ENCODE measurements at places on chromosomes 6 and 20.

- DNase-seq, result no peak
Observed at GRCh38 chr6:157592541-157592940, 211.6 kb downstream of the ZDHHC14 start.

DNA sequence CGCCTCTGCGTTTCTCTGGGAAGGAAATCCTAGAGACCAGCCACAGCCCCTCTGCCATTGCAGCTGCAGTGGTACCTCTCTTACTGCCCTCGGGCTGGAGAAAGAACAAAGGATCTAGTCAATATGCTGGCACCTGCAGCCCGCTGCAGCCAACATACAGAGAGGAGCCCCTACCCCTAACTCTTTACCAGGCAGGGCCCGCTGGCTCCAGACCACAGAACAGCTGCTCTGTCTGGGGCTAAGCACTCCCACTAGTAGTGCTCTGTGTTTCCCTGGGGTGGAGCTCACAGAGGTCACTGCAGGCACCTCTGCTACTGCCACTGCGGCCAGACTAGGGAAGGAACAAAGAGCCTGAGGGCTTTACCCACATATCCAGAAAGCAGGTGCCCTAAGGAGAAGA is 93.8 kb upstream of the IMPG1 start:
- no peak for DNase-seq

- no peak for DNase-seq
Observed at GRCh38 chr20:46797206-46797605, 87.8 kb downstream of the SLC2A10 start.

DNA sequence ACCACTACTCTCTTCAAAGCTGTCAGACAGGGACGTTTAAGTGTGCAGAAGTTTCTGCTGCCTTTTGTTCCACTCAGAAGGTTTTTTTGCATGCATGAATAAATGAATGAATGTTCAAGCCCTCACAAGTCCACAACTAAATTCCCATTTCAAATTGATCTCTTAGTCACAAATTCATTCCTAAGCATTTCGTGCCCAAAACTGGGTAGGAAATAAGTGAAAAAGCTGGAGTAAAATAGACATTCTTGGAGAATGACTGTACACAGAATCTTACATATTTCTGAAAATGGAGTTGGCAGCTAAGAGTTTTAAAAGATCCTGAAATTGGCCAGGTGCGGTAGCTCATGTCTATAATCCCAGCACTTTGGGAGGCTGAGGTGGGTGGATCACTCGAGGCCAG is 117.6 kb downstream of the PERP start:
- DNase-seq, result no peak

DNA sequence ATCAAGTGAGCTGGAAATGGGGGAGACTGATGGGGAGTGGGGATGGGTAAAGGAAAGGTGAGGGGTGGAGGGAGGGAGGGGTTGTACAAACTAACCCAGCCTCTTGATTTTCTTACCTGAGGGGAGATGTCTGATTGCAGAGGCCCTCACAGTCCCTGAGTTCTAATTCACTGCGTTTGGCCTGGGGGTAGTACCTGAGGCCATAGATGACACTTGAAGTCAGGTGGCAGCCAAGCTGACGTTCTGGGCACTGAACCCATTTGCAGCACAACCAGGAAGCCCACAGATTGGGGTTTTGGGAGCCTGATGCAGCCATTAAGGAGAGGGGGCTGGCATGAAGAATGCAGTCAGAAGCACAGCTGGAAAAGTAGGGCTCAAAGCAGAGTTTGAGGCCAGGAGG is 153.8 kb upstream of the DTNBP1 start:
- DNase-seq, result no peak

DNA sequence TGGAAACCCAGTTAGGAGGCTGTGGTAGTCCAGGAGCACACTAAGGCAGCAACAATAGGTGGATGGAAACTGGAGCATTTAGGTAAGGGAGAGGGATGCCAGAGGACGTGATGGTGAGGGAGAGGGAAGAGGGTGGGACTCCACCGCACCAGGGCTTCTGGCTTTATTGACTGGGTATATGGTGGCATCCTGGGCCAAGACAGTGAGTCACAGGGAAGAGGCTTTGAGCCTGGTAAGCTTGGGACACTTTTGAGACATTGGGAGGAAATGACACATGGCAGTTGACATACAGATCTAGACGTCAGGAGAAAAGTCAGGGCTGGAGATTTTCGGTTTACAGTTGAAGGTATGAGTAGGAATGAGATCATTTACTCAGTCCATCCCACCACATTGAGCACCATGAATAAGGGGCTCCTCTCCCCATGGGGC is 14.9 kb downstream of the NT5E start:
- DNase-seq, result peak; percentile 32

GRCh38 chr6:44116641-44117382 is 10.4 kb downstream of the MRPL14 start:
- no peak for DNase-seq

GRCh38 chr6:33695451-33695887 is 16.0 kb downstream of the UQCC2 start:
- DNase-seq, result no peak

GRCh38 chr6:143205991-143206390 is 145.3 kb downstream of the AIG1 start:
- DNase-seq, result no peak

- DNase-seq, result no peak
Observed at GRCh38 chr6:5307058-5307457, 45.7 kb downstream of the FARS2 start.

DNA sequence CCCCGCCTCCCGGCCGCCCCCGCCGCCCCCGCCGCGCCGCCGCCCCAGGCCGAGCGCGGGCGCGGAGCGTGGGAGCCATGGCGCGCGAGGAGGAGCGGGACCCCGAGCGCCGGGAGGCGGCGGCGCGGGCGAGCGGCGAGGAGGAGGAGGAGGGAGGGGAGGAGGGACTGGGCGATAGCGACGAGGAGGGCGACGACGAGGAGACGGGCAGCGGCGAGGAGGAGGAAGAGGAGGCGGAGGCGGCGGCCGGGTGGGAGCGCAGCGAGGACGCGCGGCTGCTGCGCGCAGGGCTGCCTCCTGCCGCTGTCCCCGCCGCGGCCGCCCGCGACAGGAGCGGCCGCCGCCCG is at the start of gene SLC24A3:
SLC24A3 (plus strand) TSS at position 174 of the 347 bp plus-strand sequence.
- no peak for DNase-seq

GRCh38 chr6:1724124-1724523 is 114.4 kb downstream of the FOXC1 start:
- no peak for DNase-seq

- DNase-seq, result no peak
Observed at GRCh38 chr6:136641873-136642465, 91.7 kb upstream of the MAP7 start.

GRCh38 chr20:50859161-50859560 is 64.3 kb downstream of the BCAS4 start:
- no peak for DNase-seq

DNA sequence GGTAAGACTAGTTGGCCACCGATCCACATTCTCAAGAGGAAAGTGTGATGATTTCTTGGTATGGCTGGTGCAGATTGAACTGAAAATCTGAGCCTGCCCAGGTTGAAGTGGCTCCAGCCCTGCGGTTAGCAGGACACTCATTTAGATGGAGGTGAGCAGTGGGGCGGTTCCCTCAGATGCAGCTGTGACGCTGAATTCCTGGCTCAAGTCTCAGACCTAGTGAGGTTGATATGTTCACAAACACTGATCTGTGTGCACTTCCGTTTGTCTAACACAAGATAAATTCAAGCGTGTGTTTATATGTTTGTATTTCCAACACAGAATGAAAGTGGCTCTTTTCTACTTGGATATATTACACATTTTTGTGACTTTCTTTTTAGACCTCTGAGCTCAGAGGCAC is 83.4 kb upstream of the FRMD1 start:
- no peak for DNase-seq

DNA sequence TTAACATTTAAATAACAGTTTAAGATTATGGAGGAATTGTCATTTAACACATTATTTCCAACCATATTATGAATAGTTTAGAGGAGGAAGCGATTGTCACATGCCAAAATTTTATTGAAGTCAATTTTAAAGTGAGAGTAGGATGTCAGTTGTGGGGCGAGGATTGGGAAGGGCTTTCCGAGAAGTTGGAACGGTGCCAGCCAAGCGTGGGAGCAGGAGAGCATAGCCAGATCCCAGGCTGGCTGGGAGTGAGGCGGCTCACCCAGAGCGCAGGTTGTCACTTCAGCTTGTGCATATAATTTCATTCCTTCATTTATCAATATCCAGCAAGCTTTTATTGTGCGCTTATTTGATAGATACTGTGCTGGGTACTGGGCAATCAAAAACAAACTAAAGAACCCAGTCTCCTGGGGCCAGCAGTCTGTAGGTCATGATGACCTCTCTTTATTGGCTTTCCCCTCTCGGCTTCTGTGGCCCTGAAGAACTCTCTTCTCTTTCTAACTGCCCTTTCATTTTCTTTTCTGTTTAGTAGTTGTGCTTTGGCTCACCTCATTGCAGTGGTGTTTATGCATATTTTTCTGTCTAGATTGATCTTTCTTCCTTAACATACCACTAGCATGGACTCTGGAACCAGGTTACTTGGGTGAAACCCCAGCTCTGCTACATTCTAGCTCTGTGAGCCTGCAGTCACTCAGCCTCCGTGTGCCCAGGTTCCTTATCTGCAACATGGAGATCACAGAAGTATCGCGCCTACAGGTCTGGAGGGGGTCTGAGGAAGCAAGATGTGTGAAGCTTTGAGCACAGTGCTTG is 6.4 kb downstream of the CEP43 start:
- no peak for DNase-seq

- peak; percentile 39 for DNase-seq
Observed at GRCh38 chr20:38674092-38674764, 50.1 kb upstream of the SLC32A1 start.

DNA sequence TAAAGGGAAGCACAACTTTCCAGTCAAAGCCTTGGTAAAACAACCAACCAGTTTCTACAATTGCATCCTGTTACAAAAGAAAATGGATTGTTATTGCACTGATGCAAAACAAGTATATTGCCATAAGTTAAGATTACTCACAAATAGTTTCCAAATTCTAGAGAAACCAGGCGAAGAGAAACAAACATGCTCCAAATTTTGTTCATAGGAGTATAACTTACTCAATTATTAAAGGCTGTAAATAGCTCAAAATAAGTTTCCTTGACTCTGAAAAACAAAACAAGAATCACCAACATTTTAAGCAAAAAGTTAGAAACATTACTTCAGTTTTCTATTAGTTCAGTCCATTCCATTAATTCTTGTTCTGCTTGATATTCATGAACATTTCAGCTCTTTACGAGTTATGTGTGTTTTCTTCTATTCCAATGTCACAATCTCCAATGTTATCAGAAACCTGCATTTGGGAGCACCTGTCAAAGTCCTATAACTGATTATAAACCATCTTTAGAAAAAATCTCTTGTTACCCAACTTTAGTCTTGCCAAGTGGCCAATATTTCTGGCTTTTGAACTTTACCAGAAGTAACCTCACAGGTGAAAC is 137.9 kb upstream of the THBS2 start:
- no peak for DNase-seq

GRCh38 chr6:118397671-118398465 is 150.2 kb upstream of the PLN start:
- DNase-seq, result no peak

DNA sequence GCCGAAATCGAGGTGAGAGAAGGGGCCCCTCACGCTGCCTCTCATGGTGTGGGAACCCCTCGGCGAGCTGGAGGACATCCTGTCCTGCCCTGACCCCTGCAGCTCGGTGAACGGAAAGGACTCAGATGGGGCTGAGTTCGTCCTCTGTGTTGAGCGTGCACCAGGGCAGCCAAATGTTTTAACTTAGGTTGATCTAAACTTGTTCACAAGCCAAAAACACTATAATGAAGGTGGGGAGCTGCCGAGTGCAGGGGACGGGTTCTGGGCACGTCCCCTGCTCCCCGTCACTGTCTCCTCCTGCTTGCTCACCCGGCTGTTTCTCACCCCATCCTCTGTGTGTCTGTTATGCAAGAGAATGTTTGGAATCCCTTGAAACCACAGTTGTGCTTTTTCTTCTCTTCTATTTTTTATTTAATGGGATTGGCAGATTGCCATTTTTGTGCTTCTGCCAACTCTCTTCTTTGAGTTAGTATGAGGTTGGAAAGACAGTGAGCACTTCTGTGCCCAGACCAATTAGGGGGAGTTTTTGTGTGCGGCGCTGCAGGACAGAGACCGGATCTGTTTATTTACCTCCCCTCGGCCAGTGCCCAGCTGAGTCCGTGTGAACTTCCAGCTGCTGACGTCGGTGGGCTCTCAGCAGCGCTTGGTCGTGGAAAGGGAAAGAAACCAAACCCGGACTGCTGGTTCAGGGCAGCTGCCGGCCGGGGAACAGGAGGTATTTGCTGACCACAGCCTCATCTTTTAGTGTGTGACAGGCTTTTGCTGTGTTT is 158.1 kb downstream of the DTNBP1 start:
- no peak for DNase-seq

GRCh38 chr6:44524476-44525227 is 137.1 kb downstream of the CDC5L start:
- DNase-seq, result no peak

GRCh38 chr20:34016736-34017135 is 23.0 kb downstream of the RALY start:
- DNase-seq, result no peak

DNA sequence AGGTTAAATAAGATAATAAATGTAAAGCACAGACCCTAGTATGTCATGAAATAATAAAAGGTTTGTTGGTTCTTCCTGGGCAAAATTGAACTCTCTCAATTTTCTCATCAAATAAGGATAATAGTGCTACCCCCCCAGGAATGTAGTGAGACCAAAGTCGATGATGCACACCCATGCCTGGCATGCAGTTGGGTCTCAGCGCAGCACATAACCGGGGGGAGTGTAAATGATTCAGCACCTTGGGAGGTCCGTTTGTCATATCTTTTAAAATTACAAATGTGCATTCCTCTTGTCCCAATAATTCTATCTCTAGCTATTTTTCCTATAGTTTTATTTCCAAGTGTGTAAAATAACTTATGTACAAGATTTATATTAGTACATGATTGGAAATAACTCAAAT is 31.3 kb upstream of the CCDC167 start:
- DNase-seq, result no peak

- DNase-seq, result no peak
Observed at GRCh38 chr20:45114465-45115385, at the start of gene WFDC5. WFDC5 (minus strand) TSS chr20:45115174; CDS start chr20:45115083, 91 bp downstream.

DNA sequence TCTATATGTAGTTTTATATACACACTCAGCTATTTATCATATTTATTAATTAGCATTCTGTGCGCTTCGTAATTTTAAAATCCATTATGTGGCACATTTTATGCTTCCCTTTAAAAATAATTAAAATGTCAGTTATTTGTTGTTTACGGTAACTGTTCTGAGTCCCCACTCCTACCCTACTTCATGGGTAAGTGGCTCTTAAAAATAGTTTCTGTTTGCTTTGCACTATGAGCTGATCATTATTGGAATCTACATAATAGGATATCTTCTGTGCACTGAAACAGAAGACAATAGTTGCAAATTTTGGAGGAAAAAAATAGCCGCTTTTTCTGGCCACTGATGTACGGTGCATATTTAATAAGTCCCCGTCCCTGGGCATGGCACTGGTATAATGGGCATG is 25.2 kb downstream of the LCA5 start:
- DNase-seq, result no peak

GRCh38 chr6:41439524-41440418 is 104.4 kb downstream of the NCR2 start:
- no peak for DNase-seq

- no peak for DNase-seq
Observed at GRCh38 chr6:84847390-84848160, 83.2 kb upstream of the TBX18 start.

- no peak for DNase-seq
Observed at GRCh38 chr6:1665214-1665613, 55.5 kb downstream of the FOXC1 start.

- DNase-seq, result no peak
Observed at GRCh38 chr6:47698342-47698787, at the start of gene ADGRF4. ADGRF4 (plus strand) TSS chr6:47698580; CDS start chr6:47707246, 8,666 bp downstream.

GRCh38 chr6:43579171-43579570 is 3.2 kb downstream of the POLH start:
- no peak for DNase-seq

Measured in stimulated activated CD4-positive, alpha-beta T cell treated with anti-CD3 and anti-CD28 coated beads, TNF-alpha, amount 100 ng/mL, for 48 hours (primary cell).